ENCODE measurements at places on chromosomes 4 and X. TPM values are rescaled to one million over a fixed set of nuclear protein-coding genes. Genes with fewer than 3 reads are reported as not detected.

The FOXO4 gene
- total RNA-seq = 10.8 TPM

The PABPC4L gene
- not detected for total RNA-seq

- no peak overlapping the region for H3K27ac ChIP-seq
- peaks cover 15% of the 10 kb centered on the region for H3K4me1 ChIP-seq
- no peak for DNase-seq
- H3K27me3 ChIP-seq = no peaks in the 10 kb centered on the region
Observed at GRCh38 chrX:14015294-14015693, 14.4 kb downstream of the GEMIN8 start.

DNA sequence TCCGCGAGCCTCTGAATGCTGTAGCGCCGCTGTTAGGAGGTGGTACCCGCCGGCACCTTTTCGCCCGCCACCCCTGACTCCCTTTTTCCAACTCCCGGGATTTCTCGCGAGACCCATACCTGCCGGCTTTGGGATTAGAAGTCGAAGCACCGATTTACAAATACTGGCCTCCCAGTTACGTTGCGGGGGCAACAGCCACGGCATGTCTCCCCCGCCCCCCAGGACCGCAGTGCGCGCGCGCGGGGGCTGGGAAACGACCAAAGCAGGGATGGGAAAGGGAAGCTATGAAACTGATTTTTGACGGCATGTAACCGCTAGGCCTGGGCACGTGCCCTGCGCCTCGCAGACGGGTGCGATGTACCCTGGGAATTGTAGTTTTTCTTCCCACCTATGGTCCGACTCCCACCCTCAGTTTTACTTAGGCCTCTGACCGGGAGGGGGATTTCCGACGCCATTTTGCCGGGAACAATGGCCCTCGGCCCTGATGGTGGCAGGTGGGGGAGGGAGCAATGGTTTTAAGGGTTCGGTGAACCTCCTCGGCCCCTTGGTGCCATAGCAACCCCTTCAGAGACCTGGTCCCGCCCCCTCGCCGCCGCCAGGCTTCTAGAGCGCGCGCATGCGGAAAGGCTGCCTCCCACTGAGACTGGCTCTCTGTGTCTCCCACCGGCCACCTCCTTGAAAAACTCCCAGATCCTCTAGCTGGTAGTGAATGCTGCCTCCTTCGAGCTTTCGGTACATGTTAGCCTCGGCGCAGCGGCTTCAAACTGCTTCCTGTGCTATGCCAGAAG is 772 bp upstream of the WNK3 start:
- H3K4me1 ChIP-seq = peaks cover 17% of the 10 kb centered on the region
- H3K27ac ChIP-seq = peak overlapping the region; percentile 65
- peak; percentile 66 for DNase-seq
- H3K36me3 ChIP-seq = no peaks in the 10 kb centered on the region
- H3K27me3 ChIP-seq = peaks cover 23% of the 10 kb centered on the region

DNA sequence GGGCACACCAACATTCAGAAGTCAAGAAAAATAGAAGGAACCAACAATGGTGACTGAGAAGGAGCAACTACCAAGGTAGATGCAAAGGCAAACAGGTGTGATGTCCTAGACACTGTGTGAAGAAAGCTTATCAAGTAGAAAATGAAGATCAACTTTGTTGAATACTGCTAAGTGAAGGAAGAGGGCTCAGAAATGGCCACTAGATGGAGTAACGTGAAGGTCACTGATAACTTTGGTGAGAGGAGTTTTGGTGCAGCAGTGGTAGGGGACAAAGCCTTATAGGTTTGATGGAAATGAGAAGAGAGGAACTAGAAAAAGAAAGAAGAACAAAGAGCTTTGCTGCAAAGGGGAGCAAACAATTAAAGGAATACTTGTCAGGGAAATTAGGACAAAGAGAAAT is 23.5 kb downstream of the OTC start:
- peaks cover 8% of the 10 kb centered on the region for H3K27me3 ChIP-seq
- no peak for DNase-seq
- H3K4me1 ChIP-seq = no peaks in the 10 kb centered on the region
- no peak overlapping the region for H3K4me3 ChIP-seq
- H3K36me3 ChIP-seq = no peaks in the 10 kb centered on the region
- H3K27ac ChIP-seq = no peak overlapping the region

- H3K4me1 ChIP-seq = no peaks in the 10 kb centered on the region
- H3K27me3 ChIP-seq = peaks cover 5% of the 10 kb centered on the region
- H3K4me3 ChIP-seq = no peak overlapping the region
- H3K27ac ChIP-seq = no peak overlapping the region
Observed at GRCh38 chr4:54187148-54187547, 41.9 kb upstream of the PDGFRA start.

DNA sequence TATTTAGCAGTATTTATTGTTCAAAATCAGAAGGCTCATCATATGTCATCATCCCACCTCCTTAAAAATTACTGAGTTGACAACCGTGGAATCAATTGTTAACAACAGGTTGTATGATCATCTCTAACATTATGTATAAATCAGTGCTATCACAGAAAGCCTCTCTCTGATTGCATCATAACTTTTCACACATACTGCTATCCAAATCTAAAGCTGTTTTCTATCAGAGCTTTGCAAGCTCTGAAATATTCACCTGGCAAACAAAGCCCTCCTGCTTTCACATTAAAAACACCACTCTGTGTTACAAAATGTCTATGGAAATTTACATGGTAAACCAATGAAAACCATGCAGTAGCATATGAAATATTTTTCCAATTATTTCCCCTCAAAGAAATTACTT is 310.0 kb downstream of the PDGFC start:
- no peaks in the 10 kb centered on the region for H3K27me3 ChIP-seq
- no peak overlapping the region for H3K4me3 ChIP-seq
- H3K36me3 ChIP-seq = no peaks in the 10 kb centered on the region
- DNase-seq = no peak

GRCh38 chr4:17063888-17064287 is 165.4 kb upstream of the LDB2 start:
- no peaks in the 10 kb centered on the region for H3K36me3 ChIP-seq
- peaks cover 4% of the 10 kb centered on the region for H3K27me3 ChIP-seq
- DNase-seq = no peak
- no peak overlapping the region for H3K4me3 ChIP-seq
- H3K4me1 ChIP-seq = no peaks in the 10 kb centered on the region

GRCh38 chr4:81146466-81146865 is 68.6 kb downstream of the PRKG2 start:
- no peaks in the 10 kb centered on the region for H3K4me1 ChIP-seq
- H3K4me3 ChIP-seq = no peak overlapping the region
- H3K36me3 ChIP-seq = no peaks in the 10 kb centered on the region
- no peak for DNase-seq

Measured in activated CD4-positive, alpha-beta T cell treated with anti-CD3 and anti-CD28 coated beads for 36 hours (primary cell).